ENCODE measurements at places on chromosomes 5 and 9.

GRCh38 chr5:143759396-143760130, 52.4 kb upstream of the HMHB1 start:
- no peak for DNase-seq

DNA sequence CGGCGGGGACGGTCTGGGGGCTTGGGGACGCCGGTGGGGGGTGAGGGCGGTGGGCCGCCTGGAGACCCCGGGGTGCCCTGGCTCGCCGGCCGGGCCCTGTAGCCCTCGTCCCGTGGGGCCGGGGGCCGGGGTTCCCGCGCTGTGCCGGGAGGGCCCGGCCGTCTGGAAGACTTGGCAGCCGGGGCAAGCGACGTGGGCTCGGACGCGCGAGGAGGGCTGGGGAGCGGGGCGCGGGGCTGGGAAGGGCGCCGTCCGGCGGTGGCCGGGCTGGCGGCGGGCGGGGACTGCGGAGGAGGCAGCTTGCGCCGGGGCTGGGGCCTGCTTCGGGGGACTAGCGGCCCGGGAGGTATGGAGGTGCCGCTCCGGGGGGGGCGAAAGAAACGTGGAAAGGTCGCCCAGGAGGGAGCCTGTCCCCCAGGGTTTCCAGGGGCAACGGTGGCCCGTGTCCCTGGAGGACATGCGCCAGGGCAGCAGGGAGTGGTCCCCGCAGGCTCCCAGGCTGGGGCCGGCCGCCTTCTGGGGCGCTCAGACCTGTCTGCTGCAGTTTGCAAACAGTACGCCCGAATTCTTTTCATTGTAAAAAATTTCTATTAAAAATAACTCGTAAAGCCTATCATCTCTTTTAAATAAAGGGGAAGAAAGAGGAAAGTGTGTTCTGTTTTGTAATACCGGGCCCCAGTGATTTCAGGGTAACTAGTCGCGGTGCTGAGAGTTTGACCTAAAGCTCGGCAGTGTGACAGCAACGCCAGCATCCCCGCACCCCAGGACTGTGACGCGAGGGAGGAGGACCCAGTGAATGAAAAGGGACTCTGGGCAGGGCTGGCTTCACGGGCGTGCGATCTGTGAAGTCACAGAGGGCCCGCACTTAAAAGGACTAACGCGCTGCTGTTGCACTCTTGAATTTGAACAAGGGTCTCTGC, 752 bp upstream of the ANKH start:
- peak; percentile 51 for DNase-seq

DNA sequence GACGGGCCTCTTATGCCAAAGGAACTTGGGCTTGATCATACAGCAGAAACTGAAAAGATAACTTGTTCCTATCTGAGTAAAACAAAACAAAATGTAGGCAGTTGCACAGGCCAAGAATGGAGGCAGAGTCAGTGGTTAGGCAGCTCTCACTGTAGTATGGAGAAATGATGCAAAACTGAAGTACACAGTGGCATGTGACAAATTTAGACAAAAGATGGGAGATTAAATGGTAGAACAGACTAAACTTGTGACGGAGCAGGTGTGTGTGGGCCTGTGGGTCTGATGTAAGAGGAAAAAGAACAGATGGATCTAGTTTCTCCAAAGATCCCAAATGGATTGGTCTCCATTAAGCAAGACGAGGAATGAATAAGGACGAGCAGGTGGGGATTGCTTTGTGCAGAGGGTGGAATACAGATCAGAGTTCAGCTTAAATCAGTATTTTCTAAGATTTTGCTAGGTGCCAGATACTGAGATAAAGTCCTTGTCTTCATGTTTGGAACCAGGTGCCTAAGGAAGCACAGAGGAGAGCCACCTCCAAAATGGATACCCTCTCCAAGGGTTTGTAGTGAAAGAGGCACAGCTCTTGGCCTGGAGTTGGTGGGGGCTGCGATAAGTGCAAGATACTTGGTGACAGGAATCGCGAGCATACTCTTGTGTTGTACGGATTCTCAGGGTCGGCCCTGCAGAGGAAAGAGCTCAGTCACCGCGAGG, 722 bp upstream of the DCP2 start:
- no peak for DNase-seq

DNA sequence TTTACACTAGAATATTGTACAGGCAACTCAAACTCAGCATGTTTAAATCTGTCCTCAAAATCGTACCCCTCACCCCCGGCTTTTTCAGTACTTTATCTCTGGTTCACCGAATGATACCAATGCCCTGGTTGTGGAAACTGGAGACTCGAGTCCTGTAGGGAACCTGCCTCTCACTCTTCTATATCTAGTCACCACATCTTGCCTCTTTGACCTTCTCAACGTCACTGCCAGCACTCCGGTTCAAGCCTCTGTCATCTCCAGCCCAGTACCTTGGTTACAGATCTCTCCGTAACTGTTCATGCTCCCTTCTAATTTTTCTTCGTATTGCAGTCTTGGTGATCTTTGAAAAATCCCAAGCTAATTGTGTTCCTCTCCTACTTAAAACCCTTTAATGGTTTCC, 6.7 kb downstream of the SLC44A1 start:
- no peak for DNase-seq

GRCh38 chr5:83701886-83702285, 18.8 kb downstream of the HAPLN1 start:
- no peak for DNase-seq

DNA sequence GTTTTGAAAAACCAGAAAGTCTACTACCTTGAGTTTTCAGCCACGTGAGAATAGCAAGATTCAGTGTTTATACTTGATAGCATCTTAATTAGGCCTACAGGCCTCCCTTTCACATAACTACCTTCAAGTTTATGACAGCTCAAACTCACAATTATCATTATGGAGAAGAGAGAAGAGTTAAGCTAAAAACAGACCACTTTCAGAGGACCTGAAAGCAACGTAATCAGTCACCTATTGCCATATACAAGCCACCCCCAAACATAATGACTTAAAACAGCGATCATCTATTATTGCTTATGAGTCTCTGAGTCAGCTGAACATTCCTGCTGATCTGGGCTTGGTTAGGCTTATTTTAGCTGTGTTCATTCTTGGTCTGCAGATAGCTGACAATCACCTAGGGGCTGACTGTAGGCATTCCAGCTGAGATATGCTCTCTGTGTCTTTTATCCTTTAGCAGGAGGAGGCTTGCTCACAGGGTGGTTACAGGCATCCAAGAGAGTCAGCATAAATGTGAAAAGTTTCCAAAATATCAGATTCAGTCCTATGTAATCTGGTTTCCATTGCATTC, 130.9 kb downstream of the COX7C start:
- DNase-seq, result no peak

- DNase-seq, result no peak
Measured at GRCh38 chr9:25602400-25603044, 75.7 kb downstream of the TUSC1 start.

GRCh38 chr9:133246562-133246961, 28.4 kb downstream of the ABO start:
- DNase-seq, result no peak

- no peak for DNase-seq
Measured at GRCh38 chr5:141298376-141298775, 5.5 kb downstream of the SLC25A2 start.

DNA sequence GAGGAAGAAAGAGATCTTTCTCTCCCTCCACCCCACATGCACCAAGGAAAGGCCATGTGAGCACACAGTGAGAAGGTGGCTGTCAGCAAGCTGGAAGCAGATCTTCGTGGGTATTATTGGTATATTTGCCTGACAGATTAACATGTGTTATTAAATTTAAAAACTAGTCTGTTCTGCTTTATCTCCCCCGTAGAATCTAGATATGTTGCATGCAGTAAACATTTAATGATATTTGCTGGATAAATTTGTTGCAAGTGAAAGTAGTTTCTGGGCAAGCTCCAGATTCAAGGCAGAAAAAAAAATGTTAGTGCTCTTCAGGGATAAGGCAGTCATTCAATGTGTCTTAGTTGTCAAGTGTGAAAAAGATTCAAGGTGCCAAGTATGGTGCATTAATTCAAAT, 215.0 kb upstream of the TAS2R1 start:
- no peak for DNase-seq

DNA sequence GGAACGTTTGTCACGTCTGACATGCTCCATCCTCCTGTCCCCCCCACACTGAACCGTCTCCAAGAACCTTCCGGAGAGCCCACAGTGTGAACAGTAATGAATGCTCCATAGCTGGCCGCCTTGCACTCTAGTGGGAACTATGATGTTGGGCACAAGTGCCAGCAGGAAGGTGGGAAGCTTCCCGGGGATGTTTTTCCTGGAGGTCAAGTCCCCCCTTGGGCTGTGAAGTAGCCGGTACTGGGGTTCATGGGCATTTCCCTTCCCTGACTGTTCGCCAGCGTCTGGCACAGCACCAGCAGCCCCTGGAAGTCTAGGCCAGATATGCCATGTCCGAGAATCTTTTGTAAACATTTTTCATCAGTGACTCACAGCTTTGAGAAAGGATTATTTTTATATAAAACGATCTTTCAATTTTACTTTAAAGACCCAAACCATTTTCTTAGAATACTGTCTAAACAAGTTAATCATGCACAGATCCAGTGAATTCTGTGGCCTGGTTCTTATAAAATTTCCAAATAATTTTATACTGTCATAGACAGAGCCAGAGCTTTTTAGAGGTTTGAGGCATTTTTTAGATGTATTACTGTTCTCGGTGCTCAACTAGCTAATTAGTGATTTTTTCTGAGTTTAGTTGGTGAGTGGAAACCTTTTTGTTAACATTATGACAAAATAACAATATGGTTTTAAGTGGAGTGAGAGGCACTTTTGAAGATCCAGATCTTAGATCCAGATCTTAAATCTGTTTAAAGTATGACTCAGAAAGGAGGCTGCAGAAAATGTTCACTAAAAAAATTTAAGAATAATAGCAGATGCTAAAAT, 11.6 kb downstream of the ABL1 start:
- no peak for DNase-seq

DNA sequence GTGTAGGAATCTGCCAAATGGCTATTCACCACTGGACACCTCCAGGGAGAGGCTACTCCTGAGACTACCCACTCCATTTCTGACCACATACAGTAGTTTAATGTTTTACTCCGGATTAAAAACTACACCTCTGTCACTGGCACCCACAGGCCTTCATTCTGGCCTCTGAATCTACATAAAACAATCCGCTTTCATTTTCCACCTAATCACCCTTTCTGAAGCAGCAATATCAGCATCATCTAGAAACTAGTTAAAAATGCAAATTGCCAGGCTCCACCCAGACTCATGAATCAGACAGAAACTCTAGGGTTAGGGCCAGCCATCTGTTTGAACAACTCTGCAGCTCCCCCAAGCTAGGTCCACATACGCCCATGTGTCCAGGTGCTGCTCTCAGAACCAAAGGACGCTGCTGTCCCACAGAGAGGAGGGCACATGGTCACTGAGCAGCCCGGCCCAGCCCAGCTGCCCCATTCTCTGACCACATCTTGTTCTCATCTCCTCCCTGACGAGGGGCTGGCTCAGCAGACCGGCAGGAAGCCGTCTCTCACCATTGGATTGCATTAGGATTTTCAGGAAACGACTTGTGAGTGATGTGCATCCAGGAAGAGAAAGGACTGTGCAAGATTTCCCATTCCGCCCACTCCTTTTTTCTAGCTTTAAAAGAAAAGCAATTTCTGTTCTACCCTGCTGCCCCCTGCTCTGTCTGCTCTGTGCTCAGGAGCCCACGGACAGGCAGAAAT, 34.7 kb downstream of the ADAM19 start:
- DNase-seq, result peak; percentile 93

GRCh38 chr9:76687861-76688391, 76.3 kb upstream of the PCA3 start:
- no peak for DNase-seq

DNA sequence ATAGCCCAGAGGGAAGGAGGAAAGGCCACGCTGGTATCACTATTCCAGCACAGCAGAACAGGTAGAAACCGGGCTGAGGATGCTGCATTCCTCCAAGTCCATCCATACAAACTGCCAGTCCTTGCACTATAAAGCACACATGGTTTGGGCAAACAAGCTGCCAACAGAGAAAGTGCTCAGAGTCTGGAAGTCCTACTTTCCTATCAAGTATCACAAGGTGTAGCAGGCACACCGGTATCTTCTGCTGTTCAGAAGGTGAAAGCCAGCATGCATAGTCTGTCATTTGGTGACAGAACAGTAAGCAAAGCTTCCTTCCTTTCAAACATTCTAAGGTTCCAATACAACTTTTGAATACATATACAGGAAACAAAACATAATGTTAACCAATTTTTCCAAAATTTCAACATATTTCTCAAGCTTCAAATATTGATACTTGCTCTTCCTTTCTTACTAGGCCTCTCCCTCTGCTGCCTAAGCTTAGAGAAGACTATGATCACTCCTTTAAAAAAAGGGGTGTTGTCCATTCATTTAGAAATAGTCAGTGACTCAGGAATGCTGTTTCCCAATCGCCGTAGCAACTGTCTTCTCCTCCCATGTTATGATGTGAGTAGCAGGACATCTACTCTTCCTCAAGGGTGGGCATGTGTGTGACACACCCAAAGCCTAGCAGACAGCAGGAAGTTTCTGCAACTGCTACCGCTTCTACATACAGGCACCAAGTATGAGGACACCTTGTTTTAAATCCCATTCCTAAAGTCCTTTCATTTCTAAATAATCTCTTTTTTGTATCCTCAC, 14.7 kb downstream of the DIAPH1 start:
- DNase-seq, result peak; percentile 9

DNA sequence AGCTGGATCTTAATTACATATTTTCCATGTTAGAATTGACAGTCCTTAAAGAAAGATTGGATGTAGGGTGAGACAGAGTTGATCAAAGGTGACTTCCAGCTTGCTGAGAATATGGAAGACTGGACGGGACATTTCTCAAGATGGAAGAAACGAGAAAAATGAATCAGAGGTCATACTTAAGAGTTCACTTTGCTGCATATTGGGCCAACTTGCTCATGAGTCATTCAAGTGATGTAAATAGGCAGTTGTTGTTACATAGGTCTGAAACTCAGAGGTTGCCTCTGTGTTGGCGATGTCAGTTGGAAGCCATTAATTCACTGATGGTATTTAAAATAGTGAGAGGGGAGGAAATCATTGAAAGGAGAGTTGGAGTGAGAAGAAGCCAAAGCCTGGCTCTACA, 132.8 kb downstream of the CD180 start:
- DNase-seq, result no peak

- DNase-seq, result no peak
Measured at GRCh38 chr5:109922381-109922995, 232.8 kb downstream of the MAN2A1 start.

DNA sequence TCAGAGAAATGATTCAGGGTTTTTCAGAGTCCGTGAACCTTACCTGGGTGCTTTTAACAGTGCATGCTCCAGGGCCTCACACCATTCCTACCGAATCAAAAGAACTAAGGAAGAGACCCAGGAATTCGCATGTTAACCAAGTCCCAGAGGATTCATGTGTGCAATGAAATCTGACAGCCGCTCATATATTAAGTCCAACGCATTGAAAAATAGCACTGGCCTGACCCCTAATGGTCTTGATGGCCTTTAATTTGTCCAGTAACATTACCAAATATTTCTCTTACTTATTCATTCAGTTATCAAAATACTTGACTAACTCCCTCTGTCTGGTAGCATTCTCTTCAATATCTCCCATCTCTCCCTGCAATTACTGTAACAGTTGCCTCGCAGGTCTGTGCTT, 55.0 kb upstream of the MARCHF11 start:
- no peak for DNase-seq

DNA sequence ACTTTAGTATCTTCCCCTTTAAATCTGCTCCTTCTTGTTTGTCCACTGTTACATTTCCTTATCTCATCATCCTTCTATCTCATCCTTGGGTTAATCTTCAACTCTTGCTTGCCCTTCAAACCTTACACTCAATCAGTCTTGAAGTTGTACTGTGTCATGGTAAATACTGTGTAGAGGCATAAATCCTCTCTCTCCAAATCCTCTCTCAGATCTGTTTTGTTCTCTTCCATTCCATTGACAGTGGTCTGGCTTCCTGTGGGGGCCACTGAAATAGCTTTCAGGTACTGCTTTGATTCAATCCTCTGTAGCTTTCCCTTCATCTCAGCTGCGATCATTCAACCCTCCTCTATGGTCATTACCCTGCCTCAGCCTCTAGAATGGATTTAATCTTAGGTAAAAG, 104.0 kb downstream of the PLCXD3 start:
- DNase-seq, result no peak

Data from dermis microvascular lymphatic vessel endothelial cell (primary cell).